ENCODE measurements at places on chromosomes 16 and 17. TPM values are rescaled to one million over a fixed set of nuclear protein-coding genes. Genes with fewer than 3 reads are reported as not detected.

GRCh38 chr16:57299009-57299718 is 14.7 kb upstream of the PLLP start:
- ATAC-seq: peak; percentile 18

DNA sequence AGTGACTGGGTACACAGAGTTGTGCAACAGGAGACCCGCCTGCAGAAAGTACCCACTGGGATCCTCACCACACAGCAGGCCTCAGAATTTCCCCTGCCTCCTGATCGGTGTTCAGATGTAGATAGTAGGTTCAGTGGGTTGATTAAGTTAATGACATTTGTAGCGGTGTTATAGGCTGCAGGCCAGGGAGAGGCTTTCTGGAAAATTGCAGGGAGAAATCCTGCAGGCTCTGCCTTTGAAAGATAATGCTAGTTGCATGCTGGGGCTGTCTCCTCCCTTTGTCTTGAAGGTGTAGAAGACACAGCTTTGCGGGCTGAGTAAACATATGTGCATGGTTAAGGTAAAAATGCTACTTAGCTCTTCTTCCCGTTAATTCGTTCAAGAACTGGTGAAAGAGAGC is 406.3 kb upstream of the RBFOX1 start:
- ATAC-seq: no peak

DNA sequence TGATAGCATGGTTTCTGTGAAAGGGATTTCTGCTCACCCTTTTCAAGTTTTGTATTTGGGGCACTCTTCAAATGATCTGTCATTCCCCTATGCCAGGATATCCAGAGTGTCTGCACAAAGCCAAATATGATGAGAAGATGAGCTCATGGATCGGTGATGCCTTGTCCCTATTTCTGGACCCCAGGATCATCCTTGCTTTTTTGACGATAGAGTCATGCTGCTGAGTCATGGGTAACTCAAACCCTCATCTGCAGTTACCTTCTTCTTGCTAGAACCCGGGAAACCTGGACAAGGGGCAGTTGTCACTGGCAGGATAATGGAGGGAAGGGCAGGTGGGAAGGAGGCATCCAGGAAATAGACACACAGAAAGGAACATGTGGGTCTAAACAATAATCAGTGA is 17.8 kb upstream of the MAPT start:
- no peak for ATAC-seq

The TEX19 gene
- total RNA-seq: 0.28 TPM

DNA sequence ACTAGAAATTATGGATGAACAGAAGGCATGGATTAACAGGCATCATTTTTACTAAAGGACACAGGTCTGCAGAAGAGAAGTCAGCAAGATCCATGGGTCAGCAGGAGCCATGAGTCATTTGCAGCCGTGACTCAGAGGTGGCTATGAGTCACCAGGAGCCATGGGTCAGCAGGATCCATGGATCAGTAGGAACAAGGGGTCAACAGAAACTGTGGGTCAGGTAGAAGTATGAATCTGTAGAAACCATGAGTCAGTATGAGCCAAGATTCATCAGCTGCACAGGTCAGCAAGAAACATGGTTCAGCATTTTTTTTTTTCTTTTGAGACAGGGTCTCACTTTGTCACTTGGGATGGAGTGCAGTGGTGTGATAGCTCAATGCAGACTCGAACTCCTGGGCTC is 58.2 kb upstream of the HS3ST4 start:
- ATAC-seq: no peak

The SSTR5 gene
- total RNA-seq: not detected

- ATAC-seq: no peak
Measured at GRCh38 chr17:42893359-42893758, 7.2 kb upstream of the G6PC1 start.

DNA sequence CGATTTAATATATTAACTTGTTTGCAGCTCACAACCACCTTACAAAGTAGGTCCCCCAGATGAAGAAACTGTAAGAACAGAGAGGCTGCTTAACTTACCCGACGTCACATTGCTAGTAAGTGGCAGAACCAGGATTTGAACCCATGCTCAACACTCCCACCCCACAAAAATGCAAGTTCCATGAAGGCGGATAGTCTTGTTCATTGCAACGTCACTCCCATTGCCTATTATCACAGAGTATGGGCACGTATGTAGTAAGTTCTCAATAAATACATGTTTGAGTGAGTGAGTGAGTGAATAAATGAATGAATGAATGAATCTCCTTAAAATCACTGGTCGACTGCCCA is 1.1 kb downstream of the USP31 start:
- no peak for ATAC-seq

Data from activated T-helper 17 cell treated with anti-CD3 and anti-CD28 coated beads, Interleukin-2, amount 50 U/mL, for 72 hours (primary cell).